ENCODE measurements at places on chromosomes 3 and 15.

DNA sequence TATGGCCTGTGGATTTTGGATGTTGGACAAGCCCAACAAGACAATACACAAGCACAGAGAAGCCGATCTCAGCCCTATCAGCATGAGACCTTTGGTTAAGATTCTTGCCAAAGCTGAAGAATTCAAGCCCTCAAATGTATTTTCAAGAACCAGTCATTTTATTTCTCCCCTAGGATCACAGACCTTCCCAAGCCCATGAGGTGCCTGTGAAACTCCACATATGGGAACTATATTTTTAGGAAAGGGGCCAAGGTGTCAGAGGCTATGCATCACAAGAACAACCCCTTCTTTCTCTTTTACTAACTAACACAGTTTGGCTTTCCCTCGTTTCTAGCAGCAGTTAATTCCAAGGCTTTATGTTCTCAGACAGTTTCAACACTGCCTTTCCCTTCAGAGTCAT lies 364.5 kb downstream of the MAGI1 start:
- no peak for DNase-seq

- no peak for DNase-seq
Measured at GRCh38 chr3:133113526-133113925, 75.3 kb downstream of the TMEM108 start.

- DNase-seq = no peak
Measured at GRCh38 chr3:127848131-127849129, 26.1 kb upstream of the MGLL start.

DNA sequence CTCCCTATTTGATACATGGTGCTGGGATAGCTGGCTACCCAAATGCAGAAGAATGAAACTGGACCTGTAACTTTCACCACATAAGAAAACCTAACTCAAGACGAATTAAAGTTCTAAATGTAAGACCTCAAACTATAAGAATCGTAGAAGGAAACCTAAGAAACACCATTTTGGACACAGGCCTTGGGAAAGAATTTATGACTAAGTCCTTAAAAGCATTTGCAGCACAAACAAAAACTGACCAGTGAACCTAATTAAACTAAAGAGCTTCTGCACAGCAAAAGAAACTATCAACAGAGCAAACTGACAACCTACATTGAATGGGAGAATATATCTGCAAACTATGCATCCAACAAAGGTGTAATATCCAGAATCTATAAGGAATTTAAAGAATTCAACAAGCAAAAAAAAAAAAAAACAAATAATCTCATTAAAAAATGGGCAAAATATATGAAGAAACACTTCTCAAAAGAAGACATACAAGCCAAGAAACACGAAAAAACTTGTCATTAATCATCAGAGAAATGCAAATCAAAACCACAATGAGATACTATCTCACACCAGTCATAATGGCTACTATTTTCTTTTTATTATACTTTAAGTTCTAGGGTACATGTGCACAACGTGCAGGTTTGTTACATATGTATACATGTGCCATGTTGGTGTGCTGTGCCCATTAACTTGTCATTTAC lies 37.0 kb downstream of the HDGFL3 start:
- no peak for DNase-seq

DNA sequence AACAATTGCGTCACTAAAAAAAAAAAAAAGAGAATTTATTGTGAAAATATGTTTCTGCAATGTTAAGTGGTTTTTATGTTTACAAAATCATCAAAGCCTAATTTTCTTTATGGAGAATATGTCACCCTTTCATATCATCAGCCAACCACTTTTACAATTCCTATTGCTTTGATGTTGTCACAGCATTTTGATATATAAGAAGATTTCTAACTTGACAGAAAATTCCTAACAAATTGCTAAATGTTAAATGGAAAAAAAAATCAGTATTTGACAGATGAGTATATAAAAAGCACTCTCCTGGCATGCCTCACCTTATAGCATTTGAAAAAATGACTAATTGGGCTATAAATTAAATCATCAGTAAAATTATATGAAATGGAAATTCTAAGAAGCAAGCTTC lies 1457.3 kb upstream of the ALCAM start:
- DNase-seq = no peak

DNA sequence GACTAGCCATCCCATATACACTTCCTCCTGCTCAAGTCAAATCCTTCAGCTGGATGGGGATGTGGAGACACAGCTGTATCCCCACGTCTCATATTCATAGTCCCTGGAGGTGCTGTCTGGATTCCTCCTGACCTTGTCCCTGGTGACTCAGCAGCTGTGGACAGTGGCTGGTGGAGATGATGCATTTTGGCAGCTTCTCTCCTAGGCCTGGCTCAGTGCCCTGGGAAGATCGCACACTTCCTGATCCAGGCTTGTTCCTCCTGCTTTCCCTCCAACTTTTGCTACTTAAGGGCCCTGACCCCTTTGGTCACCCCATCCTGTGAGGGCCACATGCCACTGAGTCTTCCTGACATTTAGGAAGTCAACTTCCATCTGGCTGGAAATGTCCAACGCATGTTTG lies 44.4 kb downstream of the ADAMTSL3 start:
- DNase-seq = no peak

- no peak for DNase-seq
Measured at GRCh38 chr3:184687363-184688015, 24.4 kb downstream of the MAGEF1 start.

DNA sequence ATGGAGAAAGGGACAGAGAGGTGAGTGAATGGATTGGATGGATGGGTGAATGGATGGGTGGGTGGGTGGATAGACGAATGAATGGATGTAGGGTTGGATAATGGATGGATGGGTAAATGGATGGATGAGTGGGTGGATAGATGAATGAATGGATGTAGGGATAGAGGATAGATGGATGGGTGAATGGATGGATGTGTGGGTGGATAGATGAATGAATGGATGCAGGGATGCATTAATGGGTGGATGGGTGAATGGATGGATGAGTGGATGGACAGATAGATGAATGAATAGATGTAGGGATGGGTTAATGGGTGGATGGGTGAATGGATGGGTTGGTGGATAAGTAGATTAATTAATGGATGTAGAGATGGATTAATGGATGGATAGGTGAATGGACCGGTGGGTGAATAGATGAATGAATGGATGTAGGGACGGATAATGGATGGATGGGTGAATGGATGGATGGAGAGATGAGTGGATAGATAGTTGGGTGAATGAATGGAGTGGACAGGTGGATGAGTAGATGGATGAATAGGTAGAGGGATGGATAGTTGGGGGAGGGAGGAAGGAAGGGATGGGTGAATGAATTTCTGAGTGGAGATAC lies 28.6 kb downstream of the CACNA2D3 start:
- DNase-seq = no peak

- DNase-seq = no peak
Measured at GRCh38 chr15:38818157-38818790, 253.7 kb upstream of the RASGRP1 start.

- no peak for DNase-seq
Measured at GRCh38 chr3:169429328-169429727, 234.2 kb downstream of the MECOM start.

- DNase-seq = no peak
Measured at GRCh38 chr3:163043074-163043473, 1546.5 kb downstream of the OTOL1 start.

GRCh38 chr3:117557464-117558090 lies 848.0 kb downstream of the TUSC7 start:
- DNase-seq = no peak

GRCh38 chr15:90002428-90002844 lies 1.3 kb downstream of the ZNF710 start:
- DNase-seq = no peak

DNA sequence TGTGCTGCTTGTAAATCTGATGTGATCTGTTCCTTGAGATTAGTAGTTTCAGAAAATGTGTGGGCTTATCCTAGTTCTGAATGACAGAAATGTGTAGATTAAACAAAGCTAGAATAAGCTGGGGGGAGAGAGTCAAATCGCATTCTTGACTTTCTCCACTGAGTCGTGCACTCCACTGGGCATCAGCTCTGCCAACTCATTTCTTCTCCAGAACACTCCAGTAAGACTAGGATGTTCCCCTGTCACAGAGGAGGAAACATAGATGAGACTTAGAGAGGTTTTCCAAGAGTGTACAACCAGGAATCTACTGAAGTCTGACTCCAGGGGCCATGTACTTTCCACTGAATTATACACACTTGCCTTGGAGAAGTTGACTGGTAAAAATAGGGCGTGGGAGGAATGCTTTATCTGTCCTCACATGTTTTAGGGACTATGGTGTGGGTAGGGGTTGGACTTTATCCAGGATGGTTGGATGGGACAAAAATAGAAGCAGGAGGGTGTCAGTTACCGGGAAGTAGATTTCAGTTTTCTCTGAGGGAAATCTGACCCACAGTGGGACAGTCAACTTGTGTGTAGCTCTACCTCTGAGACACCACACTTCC lies 298.2 kb downstream of the UBE2E2 start:
- no peak for DNase-seq

DNA sequence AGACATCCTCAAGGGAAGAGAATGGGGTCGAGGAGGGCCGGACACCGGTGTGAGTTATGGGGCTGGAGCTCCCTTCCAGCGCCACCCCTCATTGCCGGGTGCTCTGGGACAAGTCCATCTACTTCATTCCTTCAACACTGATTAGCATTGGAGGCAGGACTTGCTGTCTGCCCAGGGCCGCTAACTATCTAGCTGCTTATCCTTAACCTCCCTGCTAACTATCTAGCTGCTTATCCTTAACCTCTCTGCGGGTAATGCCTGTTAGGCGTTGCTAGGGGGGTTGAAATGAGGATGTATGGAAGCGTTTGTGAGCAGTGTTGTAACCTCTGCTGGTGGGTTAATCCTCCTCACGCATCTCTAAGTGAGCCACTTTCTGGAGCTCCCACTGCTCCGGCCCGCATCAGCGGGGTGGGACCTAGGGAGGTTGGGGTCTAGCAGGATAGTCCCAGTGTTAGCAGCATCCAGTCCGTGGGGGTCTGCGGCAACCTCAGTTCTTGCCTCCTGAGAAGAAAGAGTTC lies 10.9 kb upstream of the CHAC1 start:
- DNase-seq = no peak

- no peak for DNase-seq
Measured at GRCh38 chr15:45130291-45131000, 652 bp downstream of the DUOX1 start.

DNA sequence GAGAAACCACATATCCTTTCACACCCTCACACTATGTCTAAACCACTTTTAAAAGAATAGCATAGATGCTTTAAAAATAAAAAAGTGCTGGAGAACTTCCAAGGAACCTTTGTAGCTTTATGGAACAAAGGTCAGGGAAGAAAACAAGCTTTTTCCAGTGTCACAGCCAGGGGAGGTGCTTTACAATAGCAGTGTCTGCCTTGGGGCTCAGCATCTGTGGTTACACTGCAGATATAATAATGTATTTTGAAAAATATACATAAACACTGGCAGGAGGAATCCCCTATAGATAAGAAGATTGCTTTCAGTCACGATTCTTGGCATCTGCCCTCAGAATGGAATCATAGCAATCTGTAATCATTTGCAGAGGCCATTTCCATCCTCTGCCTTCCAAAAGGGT lies 362.4 kb upstream of the LRRC3B start:
- DNase-seq = no peak

- no peak for DNase-seq
Measured at GRCh38 chr3:86914670-86915069, 76.3 kb downstream of the VGLL3 start.

- DNase-seq = no peak
Measured at GRCh38 chr3:141735770-141736465, 2.2 kb upstream of the RNF7 start.

- DNase-seq = no peak
Measured at GRCh38 chr15:49741712-49742111, 120.9 kb downstream of the DTWD1 start.

DNA sequence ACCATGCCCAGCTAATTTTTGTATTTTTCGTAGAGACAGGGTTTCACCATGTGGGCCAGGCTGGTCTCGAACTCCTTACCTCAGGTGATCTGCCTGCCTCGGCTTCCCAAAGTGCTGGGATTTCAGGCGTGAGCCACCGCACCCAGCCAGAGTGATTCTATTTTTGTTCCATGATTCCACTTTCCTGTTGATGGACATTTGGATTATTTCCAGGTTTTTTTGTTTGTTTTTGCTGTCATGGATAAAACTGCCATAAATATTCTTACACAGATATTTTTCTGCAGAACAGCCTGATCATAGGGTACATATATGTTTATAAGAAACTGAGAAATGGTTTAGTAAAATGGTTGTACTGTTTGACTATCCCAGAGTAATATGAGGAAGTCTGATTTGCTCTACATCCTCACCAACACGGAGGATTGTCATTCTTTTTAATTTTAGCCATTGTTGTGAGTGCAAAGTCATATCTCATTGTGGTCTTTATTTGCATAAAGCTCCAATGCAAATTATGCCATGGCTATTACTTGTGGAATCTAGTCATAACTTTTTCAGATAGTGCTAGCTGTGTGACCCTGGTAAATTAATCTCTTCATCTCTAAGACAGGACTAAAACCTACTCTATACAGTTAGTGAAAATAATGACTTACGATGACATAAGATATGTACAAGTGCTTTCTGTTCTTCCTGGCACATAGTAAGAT lies 42.7 kb downstream of the MAP6D1 start:
- DNase-seq = no peak

GRCh38 chr3:120170223-120170622 lies 76.0 kb upstream of the GSK3B start:
- no peak for DNase-seq

DNA sequence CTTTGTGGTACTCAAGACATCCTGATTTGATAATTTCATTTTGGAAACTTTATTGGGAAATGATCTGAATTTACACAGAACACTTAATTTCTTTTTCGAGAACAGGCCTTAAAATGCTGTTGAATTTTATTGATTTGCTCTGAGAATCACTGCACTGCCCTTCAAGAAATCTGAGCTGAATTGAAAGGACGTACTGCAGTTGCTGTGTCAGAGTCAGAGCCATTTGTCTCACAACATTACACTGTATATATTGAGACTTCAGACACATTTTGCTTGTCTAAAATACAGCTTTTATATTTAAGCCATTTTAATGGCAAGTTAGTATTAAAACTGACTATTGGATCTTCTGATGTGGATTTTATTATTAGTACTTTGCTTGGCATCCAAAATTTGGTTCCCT lies 504.1 kb downstream of the NLGN1 start:
- DNase-seq = no peak

DNA sequence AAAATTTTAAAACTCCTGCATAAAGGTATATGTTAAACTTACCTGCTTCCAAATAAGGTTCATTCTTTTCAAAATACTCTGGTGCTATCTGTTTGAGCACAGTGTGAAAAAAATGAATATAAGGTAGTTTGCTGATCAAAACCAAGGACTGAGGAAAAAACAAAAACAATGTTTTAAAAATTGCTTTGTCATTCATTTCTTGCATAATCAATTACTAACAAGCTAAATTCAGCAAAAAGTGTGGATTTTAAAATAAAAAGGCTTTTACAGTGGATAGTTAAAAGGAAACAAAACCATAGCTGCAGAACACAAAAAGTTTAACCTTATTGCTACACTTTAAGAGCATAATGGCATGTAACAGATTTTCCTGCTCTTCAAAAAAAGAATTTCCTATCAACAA lies 31.5 kb downstream of the DENND6A start:
- no peak for DNase-seq
